ENCODE measurements at places on chromosomes 11 and 22.

DNA sequence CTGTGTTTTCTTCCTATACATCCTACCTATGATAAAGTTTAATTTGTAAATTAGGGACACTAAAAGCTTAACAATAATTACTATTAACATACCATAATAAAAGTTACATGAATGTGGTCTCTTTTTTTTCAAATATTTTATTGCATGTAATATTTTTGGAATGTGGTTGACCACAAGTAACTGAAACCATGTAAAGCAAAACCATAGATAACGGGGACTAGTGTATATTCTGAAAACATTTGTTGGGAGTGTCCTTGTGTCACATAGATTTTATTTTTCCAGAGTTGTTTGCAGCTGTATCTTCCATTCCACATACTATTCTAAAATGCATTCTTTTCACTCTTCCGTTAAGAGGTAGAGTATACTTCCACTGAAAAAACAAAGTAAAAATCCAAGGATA lies 200.4 kb downstream of the KIF18A start:
- DNase-seq, result no peak

- DNase-seq, result no peak
These were observed 405.7 kb downstream of the BUD13 start for GRCh38 chr11:116366980-116367645.

- no peak for DNase-seq
These were observed 27.0 kb downstream of the KCNJ1 start for GRCh38 chr11:128840137-128840536.

DNA sequence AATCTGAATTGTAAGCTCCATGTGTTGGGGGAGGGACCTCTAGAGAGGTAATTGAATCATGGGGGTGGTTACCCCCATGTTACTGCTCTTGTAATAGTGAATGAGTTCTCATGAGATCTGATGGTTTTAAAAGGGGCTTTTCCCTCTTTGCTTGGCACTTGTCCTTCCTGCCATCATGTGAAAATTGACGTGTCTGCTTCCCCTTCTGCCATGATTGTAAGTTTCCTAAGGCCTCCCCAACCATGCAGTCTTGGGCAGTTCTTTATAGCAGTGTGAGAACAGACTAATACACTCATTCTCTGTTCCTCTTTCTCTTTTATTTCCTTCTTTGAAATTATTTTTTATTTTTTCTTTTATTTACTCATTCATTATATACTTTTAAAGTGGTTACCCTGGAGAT lies 239.4 kb downstream of the CSNK2A3 start:
- DNase-seq, result no peak

DNA sequence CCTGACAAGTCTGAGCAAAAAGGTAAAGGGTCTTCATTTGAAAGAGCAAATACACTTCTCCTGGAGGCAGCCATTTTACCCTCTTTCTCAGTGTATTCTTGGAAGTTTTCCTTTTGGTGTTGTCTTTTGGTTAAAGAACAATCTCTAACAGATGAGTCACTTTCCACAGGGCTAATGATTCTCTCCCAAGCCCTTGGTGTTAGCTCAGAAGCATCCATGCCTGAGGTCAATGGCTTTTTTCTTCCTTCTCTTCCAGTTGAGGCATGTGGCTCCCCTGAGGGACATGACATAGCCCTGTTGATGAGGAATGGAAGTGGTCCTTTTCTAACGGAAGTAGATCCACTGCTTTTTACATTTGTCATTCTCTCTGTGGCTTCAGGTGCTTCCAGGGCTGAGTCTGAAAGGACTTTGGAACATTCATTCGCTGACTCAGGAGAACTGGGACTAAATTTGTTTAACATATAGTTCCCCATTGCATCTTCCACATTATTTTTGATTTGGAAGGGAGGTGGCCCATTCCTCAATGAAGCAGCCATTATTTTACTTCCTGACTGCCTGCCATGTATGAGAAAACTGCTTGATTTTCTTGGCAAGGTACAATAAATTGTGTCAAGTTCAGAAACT lies 13.8 kb upstream of the POGLUT3 start:
- no peak for DNase-seq

DNA sequence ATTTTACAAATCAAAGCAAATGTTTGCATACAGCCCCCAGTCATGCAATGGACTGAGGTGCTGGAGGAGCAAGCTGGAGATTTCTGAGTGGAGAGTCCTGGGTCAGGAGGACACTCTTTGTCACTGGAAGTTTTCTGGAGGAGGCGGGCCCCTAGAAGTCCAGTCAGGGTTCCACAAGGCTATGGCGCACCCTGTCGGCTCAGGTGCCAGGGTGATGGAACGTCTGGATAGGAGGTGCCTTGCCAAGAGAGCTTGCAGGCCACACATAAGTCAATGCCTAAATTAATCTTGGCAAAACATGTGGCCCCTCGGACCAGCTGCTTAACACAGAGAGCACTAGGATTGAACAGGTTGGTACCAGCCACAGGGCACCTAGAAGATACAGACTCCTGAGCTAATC lies 174.7 kb upstream of the CADM1 start:
- DNase-seq, result no peak

- DNase-seq, result no peak
These were observed 22.8 kb downstream of the PIM3 start for GRCh38 chr22:49983148-49984042.

DNA sequence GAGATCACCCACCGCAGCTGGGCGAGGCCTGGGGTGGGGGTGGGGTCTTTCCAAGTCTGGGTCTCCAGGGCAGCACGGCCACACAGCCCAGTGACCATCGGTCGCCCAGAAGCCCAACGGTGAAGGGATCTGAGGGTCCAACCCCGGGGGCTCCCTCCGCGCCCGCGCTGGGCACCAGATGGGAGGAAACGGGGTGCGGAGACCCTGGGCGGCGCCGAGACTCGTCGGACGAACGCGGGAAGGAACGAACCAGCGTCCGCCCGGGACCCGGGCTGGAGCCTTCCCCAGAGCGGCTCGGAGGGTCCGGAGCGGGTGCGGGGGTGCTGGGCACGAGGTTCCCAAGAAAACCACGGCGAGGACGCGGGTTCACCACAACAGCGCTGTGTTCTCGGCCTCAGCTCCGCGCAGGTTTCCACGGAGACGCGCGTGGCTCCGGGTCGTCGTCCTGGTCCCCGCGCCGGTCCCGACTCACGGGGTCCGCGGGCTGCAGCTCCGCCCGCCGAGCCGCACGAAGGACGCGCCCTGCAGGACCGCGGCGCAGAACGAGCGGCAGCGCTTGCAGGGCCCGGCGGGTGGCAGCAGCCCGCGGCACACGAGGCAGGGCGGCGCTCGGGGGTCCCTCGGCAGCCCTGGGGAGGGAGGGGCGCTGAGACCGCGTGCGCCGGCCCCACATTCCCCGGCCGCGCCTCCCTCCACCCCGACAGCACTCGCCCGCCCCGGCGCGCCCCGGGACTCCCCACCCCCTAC lies 2.3 kb upstream of the IL17REL start:
- DNase-seq, result no peak

- DNase-seq, result no peak
These were observed 27.3 kb downstream of the USP35 start for GRCh38 chr11:78216021-78216420.

- no peak for DNase-seq
These were observed 14.4 kb upstream of the SERPINH1 start for GRCh38 chr11:75547617-75548058.

DNA sequence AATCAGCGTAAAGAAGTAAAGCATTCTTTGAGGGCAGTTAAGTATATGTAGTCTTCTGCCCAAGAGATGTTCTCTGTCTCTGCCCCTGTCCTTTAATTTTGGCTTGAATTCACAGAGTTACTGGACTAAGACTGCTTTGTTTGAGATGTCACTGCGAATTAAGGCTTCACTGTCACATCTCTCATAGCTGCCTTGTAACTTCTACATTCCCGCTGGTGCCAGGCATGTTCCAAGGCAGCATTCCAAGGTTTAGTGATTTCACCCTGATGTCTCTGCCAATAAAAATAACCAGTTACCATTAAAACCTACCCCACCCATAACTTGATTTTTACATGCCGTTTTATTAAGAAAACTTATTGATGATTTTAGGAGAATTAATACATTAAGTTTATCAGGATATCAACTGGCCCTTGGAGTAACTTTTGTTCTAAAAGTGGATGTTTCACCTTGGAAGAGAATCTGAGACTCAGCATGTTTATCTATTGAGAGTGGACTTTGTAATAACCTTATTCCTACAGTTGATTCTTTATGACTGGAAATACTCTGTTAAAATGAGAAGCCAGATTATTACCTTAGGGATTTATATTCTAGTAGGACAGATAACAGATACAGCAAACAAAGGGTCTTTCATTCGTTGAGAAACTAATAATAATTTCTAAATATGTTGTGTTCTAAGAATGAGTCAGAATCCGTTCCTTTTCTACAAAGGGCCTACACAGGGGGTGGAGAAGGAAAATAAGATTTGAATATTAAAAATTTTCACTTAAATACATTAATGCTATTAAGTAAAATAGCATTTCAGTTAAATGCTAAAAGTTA lies 110.2 kb downstream of the UVRAG start:
- no peak for DNase-seq

- DNase-seq, result no peak
These were observed 17.0 kb downstream of the NEAT1 start for GRCh38 chr11:65439331-65440181.

DNA sequence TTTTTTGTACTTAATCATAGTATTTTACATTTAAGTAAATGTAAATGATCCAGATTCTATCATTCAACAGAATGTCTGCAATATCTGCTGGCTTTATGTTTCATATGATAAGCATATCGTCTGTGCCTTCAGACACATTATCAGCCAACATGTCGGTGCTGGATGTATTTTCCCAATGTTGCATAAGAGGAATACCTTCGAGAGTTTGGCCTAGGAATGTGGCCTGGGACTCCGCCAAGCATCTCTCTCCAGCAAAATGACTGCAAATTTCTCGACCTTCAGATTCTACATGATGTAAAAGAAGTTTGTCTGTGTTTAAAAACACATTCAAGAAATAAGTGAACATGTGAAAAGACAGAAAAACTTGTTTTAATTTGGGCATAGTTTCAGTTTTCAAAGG lies 6.9 kb downstream of the BDNF start:
- no peak for DNase-seq

- no peak for DNase-seq
These were observed 581.4 kb downstream of the KCNA4 start for GRCh38 chr11:29435421-29435820.

- no peak for DNase-seq
These were observed 46.2 kb upstream of the YWHAH start for GRCh38 chr22:31897842-31898805.

DNA sequence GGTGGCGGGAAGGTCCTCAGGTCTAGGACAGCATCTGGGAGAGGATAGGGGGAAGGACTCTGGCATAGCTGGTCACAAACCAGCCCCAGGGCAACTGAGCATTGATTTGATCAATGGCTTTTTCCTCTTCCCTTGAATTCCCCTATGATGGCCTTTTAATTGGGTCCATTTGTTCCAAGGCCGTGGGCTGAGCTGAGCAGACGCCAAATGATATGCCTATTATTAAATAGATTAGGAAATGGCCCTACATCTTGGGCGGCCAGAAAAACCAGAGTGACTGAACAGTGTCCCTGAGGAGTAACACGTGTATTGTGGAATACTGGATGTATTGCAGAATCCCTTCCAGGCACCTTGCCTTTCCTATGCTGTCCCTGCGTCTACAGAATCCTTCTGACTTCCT lies 26.7 kb upstream of the P2RY6 start:
- no peak for DNase-seq
